CD4-positive, alpha-beta T cell treated with Interleukin-15 for 4 hours (primary cell): ENCODE measurements at places on chromosomes 16 and 17.

DNA sequence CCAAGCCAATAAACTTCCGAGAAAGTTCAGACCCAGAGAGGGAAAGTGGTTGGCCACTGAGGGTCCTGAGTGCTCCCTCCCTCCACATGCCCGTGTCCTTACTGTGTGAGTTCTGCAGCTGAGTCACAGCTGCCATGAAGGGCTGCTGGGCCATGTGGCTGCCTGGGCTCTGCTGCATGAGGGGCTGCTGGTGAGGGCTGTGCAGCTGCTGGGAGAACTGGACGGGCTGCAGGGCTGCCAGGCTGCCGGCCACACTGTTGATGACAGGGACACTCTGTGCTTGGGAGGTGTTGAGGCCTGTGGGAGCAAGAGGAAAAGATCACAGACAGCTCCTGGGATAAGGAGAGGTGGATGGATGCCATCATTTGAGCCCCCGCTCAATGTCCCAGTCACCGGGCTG is 44.0 kb downstream of the HNF1B start:
- no peak for DNase-seq

DNA sequence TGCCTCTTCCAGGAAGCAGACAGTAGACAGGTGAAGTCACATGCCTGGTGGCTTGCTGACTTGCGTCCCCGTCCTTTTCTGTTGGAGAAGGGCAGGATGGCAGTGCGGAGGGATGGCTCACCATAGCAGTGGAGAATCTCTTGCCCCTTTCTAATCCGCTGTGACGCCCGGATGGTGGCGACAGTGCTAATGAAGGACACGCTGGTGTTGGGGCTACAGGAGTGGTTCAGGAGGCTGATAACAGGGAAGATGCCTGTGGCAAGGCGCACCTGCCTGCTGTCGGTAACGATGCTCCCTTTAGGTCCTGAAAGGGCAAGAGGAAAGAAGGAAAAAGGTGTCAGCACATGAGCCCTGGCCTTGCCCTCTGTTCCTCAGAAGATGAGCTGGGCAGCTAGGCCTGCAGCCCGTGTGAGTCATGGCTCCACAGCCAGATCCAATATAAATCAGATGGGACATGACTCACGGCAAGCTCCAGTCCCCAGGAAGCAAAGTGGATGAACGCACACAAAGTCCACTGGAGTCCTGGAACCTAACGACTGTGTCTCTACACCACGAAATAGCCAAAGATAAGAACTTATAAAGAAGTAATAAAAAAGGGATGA is 25.5 kb downstream of the SERPINF1 start:
- DNase-seq: no peak

DNA sequence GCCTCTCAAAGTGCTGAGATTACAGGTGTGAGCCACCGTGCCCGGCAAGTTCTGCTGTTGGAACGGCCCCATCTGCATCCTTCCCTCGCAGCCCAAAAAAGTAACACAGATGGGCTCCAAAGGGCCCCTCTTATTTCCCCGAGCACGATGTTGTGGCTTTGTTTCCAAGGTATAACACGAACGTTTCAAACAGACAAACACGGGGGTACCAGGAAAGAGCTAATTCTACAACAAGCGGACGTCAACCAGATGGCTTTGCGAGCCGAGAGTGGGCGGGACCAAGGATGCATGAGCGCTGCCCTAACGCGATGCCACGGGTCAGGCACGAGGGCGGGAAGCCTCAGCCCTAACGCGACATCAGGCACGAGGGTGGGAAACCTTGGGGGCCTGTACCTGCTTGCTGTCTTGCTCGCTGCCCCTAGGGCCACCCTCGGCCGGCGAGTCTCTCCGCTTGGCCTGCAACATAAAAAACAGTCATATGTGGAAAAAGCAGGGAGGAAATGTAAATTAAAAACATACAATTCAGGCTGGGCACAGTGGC is 24.2 kb downstream of the UNKL start:
- DNase-seq: no peak

GRCh38 chr17:50211249-50212120 is 10.1 kb upstream of the COL1A1 start:
- no peak for DNase-seq

DNA sequence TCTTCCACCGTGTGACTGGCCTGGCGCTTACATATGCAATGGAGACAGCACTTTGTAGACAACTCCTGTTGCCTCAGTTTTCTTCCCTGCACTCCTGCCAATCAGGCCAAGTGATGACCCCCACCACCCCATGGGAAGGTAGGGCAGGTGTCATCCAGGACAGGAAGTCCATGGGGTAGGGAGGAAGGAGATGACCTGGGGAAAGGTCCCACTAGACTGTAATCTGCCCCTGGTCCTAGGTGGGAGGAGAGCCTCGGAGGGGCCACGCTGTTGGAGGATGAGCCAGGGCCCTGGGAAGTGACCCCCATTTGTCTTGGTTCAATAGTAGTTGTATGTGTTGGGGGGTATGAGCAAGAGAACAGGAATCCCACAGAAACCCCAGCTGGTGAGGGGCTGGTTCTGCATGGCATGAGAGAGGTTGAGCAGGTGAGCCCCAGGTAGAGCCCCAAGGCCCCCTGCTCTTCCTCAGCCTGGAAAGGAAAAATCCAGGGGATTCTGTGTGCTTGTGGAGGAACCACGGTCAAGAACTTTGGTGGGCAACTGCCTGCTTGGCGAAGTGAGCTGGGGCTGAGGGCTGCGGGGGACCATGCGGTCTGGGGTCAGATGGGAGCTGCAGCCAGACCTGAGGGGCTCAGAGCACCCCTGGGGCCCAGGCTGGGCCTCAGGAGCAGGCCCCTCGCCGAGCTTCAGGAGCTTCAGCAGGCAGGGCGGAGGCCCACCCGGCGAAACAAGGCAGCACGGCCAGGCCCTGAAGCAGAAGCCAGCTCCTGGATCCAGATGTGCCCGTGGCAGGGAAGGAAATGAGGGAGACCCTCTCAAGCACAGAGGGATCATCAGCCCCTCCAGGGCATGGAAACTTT is 50.7 kb downstream of the NT5M start:
- DNase-seq: no peak

DNA sequence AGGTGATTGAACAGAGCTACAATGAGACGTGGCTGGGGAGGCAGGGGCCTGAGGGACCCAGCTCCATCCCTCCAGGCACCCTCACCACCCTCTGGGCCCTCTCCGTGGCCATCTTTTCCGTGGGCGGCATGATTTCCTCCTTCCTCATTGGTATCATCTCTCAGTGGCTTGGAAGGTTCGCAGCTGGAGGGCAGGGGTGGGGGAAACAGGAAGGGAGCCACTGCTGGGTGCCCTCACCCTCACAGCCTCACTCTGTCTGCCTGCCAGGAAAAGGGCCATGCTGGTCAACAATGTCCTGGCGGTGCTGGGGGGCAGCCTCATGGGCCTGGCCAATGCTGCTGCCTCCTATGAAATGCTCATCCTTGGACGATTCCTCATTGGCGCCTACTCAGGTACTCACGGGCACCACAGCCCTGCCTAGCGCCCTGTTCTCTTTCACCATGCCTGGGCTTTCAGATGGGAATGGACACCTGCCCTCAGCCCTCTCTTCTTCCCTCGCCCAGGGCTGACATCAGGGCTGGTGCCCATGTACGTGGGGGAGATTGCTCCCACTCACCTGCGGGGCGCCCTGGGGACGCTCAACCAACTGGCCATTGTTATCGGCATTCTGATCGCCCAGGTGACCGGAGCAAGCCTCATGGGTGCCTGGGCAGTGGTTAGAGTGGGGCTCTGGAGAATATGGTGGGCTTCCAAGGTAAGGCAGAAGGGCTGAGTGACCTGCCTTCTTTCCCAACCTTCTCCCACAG is 2.1 kb downstream of the SLC2A4 start:
- DNase-seq: no peak

- DNase-seq: no peak
Measured at GRCh38 chr16:68420366-68420942, 27.9 kb downstream of the SMPD3 start.

- DNase-seq: no peak
Measured at GRCh38 chr17:7755095-7755890, 37.7 kb downstream of the DNAH2 start.

- no peak for DNase-seq
Measured at GRCh38 chr16:8555400-8555799, 34.9 kb downstream of the TMEM114 start.

GRCh38 chr16:27399969-27400368 is 2.0 kb upstream of the IL21R start:
- DNase-seq: no peak

- no peak for DNase-seq
Measured at GRCh38 chr17:45942284-45942683, 47.9 kb downstream of the MAPT start.

DNA sequence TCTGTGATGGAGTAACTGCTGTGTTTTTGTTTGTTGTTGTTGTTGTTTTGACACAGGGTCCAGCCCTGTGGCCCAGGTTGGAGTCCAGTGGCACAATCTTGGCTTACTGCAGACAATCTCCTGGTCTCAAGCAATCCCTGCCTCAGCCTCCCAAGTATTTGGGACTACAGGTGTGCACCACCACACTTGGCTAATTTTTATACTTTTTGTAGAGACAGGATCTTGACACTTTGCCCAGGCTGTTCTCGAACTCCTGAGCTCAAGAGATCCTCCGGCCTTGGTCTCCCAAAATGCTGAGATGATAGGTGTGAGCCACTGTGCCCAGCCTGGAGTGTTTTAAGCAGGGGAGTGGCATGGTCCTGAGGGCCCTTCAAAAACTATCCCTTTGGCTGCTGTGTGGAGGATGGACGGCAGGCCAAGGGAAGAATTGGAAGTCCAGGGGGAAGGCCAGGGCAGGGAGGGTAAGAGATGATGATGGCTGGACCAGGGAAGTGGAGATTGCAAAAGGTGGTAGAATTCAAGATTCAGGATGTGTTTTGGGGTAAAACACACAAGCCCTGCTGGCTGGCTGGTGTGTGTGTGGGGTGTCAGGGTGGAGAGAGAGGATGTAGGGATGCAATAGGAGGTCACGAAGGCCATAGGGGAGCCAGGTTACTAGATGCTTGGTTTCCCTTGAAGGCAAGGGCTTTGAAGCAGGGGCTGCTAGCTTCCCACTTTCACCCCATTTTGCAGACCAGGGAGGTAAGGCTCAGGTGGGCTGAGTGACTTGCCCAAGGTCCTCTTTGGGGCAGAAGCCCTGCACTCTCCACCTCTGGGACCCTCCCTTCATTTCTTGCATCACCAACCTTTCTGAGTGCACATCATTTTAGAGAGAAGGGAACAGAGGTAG is 18.8 kb upstream of the PLLP start:
- DNase-seq: no peak

GRCh38 chr17:49967621-49968404 is 1.2 kb upstream of the DLX4 start:
- no peak for DNase-seq

DNA sequence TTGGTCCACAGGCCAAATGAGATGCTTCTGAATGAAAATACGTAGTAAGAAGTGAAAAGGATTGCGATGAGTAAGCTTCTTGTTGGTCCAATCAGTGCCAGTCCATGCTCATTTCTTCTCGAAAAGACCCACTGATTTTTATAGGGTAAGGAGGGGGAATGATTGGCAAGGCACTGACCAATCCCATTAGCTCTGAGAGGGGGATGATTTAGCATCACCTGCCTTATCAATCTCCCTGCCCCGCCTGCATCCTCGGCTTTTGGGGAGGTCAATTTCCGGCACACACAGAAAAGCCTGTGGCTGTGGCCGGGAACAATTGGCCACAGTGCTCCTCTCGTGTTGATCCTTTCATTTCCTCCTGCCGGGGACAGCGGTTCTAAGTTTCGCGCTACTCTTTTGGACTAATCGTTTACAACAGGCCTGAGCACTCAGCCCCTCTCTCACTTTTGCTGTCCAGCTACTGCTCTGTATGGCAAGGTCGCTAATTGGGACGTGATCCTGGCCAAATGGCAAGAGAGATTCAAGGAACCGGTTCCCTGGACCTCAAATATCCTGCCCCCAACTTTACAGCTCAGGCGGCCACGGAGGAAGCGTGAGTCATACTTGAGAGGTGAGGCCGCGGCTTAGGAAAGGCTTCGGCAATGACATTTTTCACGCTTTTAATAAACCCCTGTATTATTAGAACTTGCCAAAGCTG is 43.1 kb downstream of the TBX4 start:
- no peak for DNase-seq

DNA sequence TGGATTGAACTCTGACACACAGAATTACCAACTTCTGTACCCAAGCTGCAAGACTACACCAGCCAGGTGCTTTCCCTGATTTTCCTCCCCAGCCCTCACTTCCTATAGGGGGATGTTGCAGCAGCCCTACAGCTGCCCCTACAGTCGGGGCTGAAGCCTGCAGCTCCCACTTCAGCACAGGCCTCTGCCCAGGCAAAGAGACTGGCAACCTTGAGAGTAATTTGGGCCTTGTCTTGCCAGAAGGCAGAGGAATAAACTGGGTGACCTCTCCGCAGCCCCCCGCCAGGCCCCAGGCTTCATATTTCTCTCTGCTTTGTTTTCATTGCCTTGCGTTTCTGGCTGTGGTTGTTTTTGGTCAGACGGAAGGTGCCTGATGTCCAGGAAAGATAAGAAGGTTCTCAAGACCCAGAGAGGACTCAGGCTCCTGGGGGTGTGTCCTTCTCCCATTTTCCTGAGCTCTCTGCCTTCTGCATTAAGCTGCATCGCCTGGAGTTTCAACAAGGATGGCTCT is 32.0 kb downstream of the SLC6A4 start:
- no peak for DNase-seq

DNA sequence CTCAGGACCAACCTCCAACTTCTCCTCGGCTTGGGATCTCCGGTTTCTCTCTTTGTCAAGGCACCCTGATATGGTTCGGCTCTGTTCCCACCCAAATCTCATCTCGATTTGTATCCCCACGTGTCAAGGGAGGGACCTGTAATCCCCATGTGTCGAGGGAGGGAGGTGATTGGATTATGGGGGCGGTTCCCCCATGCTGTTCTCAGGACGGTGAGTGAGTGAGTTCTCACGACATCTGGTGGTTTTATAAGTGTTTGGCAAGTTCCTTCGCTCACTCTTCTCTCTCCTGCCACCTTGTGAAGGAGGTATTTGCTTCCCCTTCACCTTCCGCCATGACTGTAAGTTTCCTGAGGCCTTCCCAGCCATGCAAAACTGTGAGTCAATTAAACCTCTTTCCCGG is 117.9 kb downstream of the SEC14L1 start:
- DNase-seq: no peak

GRCh38 chr17:74713171-74713755 is 540 bp upstream of the CD300LF start:
- DNase-seq: no peak

GRCh38 chr16:21302898-21303528 is 24.9 kb upstream of the CRYM start:
- DNase-seq: no peak

DNA sequence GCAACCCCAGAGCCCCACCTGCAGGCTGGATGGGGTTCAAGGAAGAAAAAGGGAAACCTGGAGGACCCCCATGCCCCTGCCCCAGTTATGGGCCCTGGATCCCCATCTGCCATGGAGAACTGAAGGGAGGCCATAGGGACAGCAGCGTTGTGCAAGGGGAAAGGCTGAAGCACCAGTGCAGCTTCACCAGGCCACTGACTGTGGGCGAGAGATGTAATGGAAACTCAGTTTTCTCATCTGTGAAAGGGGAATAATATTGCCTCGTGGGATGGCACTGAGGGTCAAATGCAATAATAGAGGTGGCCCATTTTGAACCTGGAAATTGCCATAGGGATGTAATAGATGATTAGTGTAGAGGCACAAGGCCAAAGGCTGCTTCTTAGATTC is 9.9 kb upstream of the TSPOAP1 start:
- no peak for DNase-seq

- no peak for DNase-seq
Measured at GRCh38 chr16:54370278-54371040, 83.9 kb upstream of the IRX3 start.

- no peak for DNase-seq
Measured at GRCh38 chr17:16129441-16130205, 85.7 kb downstream of the NCOR1 start.
